Stimulated activated CD4-positive, alpha-beta T cell treated with anti-CD3 and anti-CD28 coated beads, Interleukin-4, amount 100 ng/mL, for 24 hours (primary cell): ENCODE measurements at places on chromosomes 2 and 18.
A peak's percentile ranks its signal among the peaks of the same experiment; 100 is the strongest.

GRCh38 chr2:231521443-231521842 lies 8.8 kb downstream of the NMUR1 start:
- no peak for DNase-seq

DNA sequence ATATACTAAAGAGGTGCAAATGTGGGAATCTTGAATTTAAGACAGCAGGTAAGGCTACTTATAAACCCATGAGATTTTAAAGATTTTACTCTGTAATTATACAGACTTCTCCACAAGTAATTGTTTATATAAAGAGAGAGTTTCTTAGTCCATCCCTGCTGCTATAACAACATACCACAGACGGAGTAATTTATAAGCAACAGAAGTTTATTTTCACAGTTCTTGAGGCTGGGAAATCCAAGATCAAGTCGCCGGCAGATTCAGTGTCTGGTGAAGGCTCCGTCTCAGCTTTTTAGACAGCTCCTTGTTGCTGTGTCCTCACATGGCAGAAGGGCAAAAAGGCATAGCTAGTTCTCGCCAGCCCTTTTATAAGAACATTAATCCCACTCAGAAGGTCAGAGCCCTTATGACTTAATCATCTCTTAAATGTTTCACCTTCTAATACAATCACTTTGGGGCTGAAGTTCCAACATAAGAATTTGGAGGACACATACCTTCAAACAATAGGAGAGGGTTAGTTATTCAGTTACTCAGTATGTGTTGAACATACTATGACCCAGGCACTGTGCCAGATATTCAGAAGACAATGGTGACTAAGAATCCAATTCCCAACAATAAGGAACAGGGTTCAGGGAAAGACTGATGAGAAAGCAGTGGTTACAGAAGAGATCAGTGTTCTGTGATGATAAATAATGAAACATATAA lies 466.0 kb downstream of the RIT2 start:
- no peak for DNase-seq

DNA sequence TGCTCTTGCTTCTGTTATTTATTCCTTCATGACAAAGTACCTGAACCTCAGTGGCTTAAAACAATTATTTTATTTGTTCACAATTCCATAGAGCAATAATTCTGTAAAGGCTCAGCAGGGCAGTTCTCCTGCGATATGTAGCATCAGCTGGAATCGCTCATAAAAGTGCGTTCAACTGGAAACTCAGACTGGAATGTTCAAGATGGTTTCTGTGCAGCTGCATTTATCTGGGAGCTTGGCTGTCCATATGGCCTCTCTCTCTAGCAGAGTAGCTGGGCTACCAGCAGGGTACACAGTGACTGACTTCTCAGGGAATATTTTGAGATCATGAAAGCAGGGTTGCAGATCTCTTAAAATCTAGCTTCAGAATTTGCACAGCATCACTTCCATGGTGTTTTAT lies 13.5 kb downstream of the CCDC121 start:
- DNase-seq: no peak

- no peak for DNase-seq
Measured at GRCh38 chr2:223915071-223915470, 30.1 kb downstream of the WDFY1 start.

GRCh38 chr2:96124406-96125265 lies 8.3 kb upstream of the ADRA2B start:
- DNase-seq: no peak

- no peak for DNase-seq
Measured at GRCh38 chr2:216949700-216950413, 90.0 kb upstream of the TNP1 start.

DNA sequence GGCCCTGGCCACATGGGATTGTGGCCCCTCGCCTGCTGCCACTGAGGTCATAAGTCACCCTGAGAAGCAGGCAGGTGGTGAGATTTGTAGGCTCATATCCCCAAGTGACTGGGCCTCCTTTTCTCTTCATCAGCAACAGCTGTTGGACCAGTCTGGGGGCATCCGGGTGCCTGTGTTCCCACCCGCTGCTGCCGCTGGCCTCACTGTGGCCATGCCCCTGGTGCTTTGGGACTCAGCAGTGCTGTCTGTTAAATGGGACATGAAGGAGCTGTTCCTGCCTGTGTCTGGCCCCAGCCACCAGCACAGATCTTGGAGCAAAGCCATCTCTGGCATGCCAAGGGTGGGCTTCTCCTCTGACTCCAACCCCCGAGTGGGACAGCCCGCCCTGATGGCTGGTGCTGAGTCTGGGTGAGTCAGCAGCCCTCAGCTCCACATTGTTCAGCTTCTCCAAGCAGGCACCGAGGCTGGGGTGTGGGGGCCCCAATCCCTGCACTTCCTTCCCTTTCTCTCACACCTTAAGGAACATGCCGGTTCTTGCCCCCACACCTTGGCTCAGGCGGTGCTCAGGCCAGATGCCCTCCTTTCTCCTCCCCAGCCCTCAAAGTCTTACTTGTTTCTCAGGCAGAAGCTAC lies 207.9 kb downstream of the GLI2 start:
- DNase-seq: no peak

- DNase-seq: no peak
Measured at GRCh38 chr2:86603905-86604304, 19.8 kb downstream of the RNF103 start.

- DNase-seq: no peak
Measured at GRCh38 chr2:41913311-41913710, 134.5 kb upstream of the PKDCC start.

DNA sequence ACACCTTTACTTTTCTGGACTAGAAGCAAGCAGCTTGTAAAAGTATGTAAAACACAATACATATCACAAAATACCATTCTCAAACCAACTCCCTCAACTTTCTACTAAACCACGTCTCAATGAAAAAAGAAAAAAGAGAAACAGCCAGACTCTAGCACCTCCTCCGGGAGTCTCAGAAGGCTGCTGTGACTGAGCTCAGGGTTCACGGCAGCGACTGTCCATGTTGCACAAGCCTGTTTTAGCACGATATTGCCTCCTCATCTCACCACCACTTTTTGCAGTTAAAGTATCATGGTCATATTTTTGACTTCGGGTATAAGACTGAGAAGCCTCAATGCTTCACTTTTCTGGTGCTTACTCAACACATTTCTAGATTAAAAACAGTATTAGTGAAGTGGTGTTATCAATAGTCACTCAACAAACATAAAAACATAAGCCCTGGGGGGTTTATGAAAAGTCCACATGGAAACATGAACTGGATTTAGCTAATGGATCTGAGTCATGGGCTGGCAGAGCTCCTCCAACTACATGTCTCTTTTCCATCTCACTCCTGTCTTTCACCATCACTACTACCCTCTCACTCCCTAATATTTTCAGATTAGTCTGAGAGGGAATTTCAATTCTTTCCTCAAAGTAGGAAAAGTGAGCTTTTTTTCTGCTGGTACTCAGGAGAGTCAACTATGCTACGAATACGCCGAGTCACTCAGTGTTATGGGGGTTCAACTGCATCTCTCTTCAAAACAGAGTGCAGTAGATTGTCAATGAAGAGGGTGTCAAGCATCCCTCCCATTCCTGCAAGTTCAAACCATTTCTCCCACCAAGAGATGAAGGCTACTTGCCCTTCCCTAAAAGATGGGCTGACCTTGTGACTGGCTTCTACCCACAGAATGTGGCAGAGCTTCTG lies 113.7 kb downstream of the OSR1 start:
- DNase-seq: no peak

GRCh38 chr2:17540093-17540812 lies at the start of gene VSNL1:
Gene VSNL1 (plus strand): TSS chr2:17540696. CDS start chr2:17592075, 51,379 bp downstream.
- DNase-seq: no peak

- no peak for DNase-seq
Measured at GRCh38 chr18:12017081-12017480, 35.8 kb downstream of the IMPA2 start.

GRCh38 chr18:64566456-64566855 lies 417.6 kb upstream of the LINC00305 start:
- no peak for DNase-seq

GRCh38 chr2:164960159-164960558 lies 4.8 kb upstream of the SLC38A11 start:
- no peak for DNase-seq

DNA sequence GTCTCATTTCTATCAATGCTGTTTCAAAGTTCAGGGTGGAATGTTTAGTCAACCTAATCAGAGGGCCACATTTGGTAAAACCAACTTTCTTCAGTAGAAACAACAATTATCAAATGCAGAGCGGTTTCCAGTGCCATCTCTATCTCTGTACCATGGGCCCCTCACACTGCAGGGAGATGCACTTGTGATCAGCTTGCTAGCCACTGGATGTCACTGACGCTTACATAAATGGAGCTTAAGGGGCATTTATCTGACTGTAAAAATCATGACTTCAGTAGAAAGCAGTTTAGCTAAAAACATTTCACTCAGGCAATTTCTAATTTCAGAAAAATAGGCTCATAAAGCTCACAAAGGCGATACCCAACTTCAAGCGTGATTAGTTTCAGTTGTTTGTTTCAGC lies 678.0 kb downstream of the ZEB2 start:
- DNase-seq: no peak

DNA sequence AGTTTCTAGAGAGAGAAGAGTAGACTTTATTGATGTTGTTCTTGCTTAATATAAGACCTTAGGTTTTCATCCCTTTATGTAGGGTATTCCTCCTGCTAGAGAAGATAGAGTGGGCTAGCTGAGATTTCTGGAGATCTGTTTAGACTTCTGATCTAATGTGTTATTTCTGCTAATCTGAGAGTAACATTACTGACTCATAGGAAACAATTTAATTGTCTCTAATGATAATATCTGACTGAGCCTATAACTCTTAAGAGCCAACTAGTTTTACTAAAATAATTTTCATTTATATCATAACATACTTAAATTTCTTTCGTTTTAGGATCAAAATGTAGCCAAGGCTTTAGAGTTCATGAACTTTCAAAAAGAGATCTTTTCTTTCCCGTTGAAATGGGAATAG lies 618.7 kb upstream of the ZEB2 start:
- no peak for DNase-seq

- DNase-seq: no peak
Measured at GRCh38 chr2:78811955-78812610, 213.4 kb upstream of the REG3G start.

GRCh38 chr2:230879271-230879882 lies 14.6 kb downstream of the ITM2C start:
- DNase-seq: no peak

DNA sequence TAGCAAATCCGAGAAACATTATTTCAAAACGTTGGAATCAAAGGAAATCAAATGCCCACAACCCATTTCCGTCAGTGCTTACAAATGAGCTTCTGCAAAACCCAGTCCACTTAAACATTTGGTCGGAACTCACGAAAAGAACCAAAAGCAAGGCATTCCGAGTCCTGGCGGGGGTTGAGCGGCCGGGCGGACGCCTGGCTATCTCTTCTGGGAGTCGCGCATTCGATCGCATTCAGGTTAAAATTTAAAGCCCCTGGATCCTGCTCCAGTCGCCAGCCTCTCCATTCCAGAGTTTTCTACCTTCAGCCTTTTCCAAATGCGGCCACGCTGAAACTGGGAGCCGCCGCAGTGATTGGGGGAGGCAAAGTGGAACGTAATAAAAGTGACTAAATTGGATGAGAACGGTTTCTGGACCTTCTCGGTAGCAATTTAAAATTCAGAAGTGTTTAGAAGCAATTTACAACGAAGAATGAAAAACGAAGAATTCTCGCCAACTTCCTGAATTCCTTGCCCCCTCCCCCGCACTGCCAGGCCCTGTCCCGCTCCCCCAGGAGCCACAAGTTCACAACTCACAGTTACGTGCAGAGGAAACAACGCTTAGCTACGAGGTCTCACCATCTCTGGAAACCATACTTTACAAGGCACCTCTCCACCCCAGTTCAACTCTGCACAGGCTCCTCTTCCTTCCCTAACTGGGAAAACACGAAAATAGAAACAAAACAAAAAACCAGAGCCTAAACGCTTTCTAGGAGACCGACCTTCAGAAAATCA lies 1.7 kb upstream of the GATA6 start:
- no peak for DNase-seq

- no peak for DNase-seq
Measured at GRCh38 chr2:163752267-163752666, 16.5 kb upstream of the FIGN start.

DNA sequence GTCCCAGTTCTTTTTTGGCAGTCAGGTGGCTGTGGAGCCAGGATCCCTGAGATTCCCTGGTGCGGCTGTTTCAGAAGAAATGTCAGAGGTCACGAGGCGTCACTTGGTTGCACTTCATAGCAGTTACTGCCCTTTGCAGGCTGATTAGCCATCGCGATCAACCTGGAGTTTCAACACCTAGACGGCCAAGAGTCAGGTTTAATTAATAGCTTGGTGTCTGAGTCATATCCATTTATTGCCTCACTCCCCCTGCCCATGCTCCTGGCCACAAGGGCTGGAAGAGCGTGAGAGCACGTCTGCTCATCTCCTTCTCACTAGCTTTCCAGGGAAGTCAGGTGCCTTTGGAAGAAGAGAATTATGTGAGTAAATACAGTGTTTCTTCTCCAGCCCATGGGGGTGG lies 552.3 kb downstream of the TSN start:
- no peak for DNase-seq

GRCh38 chr18:26017929-26018328 lies 72.5 kb downstream of the SS18 start:
- no peak for DNase-seq

GRCh38 chr2:195533771-195534642 lies 123.0 kb upstream of the SLC39A10 start:
- DNase-seq: peak; percentile 83

DNA sequence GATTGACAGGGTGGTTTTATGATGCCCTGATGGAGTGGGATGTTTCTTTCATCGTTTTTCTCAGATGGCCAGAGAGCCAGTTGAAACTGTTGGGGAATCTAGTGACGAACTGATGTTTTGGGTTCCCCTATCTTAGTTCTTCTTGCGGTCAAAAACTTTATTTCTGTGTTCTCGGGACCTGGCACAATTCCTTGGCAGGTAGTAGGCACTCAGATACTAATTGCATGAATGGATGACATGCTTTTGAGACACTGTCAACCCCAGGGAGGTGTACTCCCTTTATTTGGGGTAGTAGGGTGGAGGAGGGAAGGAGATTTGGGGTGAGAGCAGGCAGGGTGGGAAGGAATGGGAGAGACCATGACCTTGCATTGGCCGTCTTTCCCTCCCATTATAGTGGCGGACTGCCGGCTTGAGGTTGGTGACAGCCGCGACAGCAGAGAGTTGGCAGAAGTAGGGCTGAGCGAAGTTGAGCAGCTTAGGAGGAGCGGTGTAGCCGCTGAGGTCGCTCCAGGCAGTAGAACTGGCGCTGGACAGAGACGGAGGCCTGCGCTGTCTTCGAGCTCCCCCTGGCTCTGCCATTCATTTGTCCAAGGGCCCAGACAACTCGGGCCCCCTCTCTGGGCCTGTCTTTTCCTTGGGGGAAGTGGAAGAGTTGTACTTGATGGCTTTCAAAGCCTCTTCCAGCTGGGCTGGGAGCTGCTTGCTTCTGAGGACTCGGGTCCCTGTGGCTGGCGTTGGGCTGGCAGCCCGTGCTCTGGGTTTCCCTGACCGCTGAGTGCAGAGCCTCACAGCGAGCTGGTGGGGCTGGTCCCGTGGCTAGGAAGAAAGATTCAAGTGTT lies 2.6 kb downstream of the TET3 start:
- no peak for DNase-seq
